ENCODE measurements at places on chromosomes 11 and 22.

- DNase-seq = no peak
Measured at GRCh38 chr11:70128435-70128906, 50.4 kb downstream of the ANO1 start.

- DNase-seq = no peak
Measured at GRCh38 chr11:10441652-10442503, 13.2 kb upstream of the AMPD3 start.

- peak; percentile 5 for DNase-seq
Measured at GRCh38 chr22:38706101-38706900, 557 bp downstream of the GTPBP1 start.

- DNase-seq = no peak
Measured at GRCh38 chr22:24928322-24928721, 18.2 kb downstream of the LHFPL7 start.

DNA sequence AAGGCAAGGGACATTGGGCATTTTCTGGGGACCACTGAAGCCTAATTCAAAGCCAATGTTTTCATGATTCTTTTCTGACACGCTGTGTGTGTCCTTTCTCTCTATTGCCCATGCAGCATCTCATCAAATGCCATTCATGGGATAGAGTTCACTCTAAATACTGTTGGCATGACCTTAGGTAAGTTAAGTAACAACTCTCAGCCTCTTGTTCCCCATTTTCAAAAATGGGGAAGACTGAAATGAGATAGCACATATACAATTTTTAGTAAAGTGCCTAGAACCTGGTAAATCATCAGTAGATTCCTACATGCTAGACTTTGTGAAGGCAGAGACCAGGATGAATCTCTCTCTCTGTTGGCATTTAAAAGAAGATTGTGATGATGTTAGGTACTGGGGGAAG, 12.7 kb upstream of the OR52K2 start:
- DNase-seq = no peak

DNA sequence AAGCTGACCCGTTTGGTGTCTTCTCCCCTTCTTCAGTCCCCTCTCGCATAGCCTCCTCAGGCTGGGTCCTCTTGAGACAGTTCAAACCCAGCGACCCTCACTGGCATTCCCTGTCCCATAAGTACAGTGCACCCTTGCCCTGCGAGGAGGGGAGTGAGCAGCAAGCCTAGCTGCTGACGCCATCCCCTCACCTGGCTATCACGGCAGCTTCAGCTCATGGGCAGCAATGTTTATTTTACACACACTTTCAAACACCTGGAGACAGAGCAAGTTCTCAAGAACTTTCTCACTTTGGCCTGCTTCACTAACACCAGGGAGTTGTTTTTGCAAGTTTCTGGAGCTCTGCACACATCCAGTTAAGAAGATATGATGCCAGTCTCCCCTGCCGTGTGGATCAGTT, 189.6 kb upstream of the E2F8 start:
- DNase-seq = no peak

DNA sequence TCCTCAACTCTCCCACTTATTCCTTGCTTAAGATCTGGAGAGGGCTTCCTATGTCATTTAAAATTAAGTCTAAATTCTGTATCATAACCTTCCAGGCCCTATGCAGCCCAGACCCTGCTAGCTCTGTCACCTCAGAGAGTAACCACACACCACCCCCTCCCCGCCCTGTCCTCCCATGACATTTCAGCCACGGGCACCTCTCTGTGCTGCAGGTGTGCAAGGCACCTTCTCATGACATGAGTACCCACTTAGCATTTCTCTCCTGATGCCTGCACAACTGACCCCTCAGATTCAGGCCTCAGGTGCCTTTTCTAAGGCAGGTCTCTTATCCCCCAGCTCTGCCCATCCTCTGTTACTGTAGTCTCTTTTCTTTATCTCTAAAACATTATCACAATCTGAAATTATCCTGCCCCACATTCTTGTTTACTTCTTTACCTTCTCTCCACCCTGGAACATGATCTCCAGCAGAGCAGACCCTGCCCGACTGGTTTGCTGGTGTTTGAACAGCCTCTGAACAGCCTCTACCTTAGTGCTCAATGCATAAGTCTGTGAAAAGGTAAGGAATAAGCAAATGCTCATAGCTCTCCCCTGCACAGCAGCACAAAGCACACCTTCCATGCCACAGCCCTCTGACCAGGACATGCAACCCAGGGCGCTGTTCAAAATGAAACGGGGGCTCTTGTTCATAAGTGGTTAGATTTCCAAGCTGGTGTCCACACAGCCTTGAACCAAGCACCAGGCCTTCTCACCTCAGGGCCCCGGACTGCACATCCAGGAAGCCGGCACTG, 196.1 kb upstream of the B3GAT1 start:
- DNase-seq = no peak

DNA sequence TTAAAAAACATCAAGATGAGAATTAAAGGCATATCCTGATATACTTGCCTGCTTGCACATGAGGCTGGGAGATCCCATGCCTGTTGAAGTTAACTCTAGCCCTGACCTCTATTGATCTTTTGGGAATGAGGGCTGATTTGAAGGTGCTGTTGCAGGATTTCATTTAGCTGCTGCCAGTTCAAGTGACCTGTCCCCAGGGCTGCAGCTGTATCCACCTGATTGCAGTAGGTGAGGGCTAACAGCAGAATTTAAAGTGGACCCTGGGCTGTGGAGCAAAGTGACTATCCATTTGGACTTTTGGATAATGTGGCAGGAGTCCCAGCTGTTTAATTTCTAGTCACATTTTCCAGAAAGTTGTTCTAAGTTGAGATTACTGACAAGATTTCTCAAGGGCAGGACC, 50.8 kb upstream of the HORMAD2 start:
- DNase-seq = no peak

DNA sequence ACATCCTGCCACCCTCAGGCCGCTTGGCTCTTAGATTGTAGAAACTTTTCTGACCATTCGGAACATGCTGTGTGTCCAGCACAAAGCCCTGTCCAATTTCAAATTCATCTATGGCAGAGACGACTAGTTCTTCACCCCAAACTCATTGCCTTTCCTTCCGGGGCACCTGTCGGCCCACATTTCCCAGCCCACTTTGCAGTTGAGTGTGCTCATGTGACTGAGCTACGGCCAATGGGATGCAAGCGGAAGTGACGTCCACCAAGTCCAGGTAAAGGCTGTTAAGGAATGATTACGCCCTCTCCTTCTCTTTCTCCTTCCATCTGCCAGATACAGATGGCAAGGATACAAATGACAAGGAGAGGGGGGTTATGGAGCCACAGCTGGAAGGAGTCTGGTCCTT, 32.5 kb downstream of the SYT13 start:
- no peak for DNase-seq

- no peak for DNase-seq
Measured at GRCh38 chr11:96219981-96220623, 122.9 kb downstream of the MAML2 start.

DNA sequence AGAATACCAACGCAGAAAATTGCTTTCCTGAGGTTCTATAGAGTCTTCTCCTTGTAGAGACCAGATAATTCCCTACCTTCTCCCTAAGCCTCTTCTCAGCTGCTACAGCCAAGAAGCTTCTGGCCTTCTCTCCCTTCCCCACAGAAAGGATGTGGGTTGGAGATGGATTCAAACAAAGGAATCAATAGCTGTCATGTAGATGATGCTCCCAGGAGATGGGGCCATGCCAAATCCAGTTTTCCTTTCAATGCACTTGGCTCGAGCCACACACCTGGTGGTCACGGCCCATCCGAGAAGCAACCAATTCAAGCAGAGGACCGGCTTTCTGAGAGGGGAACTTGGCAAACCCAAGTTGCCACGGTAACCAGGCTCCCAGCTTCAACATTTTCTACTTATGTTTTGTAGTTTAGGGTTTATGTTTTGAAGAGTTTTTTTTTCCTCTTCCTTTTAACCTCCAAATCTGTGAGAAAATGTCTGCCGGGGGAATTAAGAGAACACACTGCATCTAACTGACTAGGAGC, 31.3 kb upstream of the OPCML start:
- DNase-seq = no peak

DNA sequence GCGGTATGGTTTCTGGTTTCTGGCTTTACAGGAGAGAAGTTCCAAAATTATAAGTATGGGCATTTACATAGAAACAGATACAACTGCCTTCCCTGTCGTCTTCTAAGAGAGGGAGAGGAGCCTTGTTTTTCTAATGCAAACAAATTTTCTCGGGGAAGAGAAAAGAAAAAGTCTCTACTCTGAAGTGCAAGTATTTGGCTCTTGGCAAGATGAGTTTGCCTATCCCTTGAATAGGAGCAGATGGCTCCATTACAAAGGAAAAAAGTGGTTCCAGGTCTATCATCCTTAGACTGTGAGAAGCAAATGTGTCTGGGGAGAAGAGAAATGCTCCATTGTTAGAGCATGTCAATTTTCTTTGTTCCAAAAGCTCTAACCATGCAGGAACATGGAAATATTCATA, 455.6 kb downstream of the BUD13 start:
- no peak for DNase-seq

GRCh38 chr11:75142714-75143419, 8.0 kb upstream of the SLCO2B1 start:
- DNase-seq = no peak

DNA sequence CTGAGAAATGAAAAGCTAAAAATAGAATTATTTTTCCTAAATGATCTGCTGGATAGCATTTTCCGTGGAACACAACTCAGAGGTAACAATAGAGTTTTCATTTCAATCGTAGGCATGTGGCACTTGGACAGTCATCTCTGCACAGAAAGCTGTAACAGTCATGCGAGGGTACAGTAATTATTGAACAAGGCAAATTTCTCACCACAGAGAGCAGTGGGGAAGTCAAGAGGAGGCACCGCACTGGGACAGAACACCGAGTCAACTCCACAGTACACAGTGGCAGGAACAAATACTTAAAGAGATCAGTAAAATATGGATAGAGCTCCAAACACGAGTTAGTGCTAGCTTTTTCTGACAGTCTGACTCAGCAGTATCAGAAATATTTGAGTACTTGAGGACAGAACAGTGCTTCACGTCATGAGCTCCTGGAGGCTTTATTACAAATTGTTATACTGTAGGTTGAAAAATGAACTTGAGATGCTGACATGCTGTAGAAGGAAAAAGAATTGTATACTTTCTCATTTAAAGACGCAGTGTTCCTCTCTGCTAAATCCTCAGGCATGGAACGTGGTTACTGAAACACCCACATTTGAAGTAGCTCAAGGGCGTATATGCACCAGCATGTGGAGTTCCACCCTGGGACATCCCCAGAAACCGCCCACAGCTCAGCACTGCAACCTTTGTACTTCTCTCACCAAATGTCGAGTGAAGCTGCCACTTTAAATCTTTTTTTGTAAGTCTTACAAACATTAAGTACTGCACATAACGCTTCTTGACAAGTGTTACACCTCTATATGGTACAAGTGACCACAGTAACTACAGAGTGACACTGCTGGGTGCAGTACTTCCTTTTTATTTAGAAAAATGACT, 27.4 kb upstream of the YPEL1 start:
- no peak for DNase-seq

DNA sequence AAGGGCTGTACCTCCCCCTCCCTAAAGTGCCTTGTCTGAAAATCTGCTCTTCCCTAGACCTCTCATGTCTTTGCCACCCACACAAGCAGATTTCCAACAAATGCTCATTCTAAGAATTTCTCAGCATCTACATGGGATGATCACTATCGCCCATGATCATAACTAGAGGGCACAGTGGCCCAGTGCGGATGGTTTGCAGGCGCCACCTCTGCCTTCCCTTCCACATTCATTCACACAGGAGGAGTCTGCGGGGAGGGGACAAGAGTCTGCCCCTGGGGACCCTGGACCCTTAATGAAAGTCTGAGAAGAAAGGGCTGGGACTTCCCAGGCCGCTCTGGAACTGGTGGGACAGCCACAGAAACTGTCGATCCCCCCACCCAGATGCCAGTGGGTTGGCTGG, 28.9 kb downstream of the KCTD17 start:
- no peak for DNase-seq

DNA sequence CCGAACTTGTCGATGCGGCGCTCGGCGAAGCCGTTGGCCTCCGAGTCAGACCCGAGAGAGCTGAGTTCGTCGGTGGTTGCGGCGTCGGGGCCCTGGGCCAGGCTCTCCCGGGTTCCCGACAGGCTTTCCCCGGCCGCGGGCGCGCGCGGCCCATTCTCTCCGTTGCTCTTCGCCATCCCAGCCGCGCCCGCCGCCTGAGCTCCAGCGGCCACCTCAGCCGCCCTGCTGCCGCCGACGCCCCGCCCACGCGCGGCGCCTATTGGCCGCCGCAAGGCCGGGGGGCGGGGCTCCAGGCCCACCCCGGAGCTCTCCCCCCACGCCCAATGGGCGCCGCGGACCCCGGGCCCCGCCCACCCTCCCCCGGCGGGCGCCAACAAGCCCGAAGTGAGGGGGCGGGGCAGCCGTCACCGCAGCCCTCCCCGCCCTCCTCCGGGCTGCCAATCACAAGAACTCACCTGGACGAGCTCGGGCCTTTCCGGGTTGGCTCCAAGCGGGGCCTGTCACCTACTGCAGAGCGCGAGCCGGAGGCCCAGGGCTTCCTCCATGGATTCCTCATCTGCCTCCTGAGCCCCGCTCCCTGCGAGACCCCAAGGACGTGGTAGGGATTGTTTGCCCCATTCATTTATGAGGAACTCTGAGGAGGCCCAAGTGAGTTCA, at the start of gene TBC1D10A:
Gene TBC1D10A, minus strand, starts transcription at position 236 of the 657 bp plus-strand sequence. Its CDS starts 60 bp downstream, at position 176.
- peak; percentile 67 for DNase-seq

- no peak for DNase-seq
Measured at GRCh38 chr11:33932721-33933120, 40.8 kb upstream of the LMO2 start.

DNA sequence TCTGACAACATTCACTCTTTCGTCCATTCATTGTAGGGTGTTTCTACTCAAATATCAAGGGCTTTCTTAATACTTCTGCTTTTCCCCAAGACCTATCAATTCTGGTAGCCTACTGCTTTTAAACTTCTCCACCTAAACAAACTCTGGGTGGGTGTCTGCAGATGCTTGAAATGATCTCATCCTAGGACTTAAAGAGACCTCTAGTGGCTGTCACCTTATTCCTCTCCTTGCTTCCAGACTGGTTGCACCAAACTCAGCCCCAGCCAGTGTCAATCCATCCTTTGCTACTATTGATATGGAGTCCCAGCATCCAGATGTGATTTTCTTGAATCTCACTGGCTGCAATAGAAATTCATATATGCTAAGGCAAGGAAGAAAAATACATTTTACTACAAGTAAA, 274.7 kb downstream of the NXPE2 start:
- DNase-seq = no peak

DNA sequence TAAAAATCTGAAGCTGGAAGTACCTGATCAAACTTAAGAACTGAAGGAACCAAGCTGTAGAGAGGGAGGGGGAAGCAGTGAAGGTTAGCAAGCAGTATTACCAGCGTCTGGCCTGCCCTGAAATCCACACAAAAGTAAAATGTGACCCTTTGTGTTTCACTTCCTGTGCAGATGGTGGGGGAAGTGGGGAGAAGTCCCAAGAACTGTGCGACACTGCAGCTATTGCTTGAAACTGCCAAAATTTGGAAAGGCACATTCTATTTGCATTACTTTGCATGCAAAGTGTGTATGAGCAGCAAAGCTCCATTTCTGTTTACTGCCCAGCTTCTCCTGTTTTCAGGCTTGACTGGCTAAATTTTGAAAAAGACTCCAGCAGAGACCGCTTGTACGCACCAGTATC, 72.1 kb upstream of the BMAL1 start:
- DNase-seq = no peak
